ENCODE measurements at places on chromosomes 16 and 17.
A peak's percentile ranks its signal among the peaks of the same experiment; 100 is the strongest.

GRCh38 chr17:10750210-10750609 lies 20.4 kb upstream of the TMEM220 start:
- DNase-seq = no peak

DNA sequence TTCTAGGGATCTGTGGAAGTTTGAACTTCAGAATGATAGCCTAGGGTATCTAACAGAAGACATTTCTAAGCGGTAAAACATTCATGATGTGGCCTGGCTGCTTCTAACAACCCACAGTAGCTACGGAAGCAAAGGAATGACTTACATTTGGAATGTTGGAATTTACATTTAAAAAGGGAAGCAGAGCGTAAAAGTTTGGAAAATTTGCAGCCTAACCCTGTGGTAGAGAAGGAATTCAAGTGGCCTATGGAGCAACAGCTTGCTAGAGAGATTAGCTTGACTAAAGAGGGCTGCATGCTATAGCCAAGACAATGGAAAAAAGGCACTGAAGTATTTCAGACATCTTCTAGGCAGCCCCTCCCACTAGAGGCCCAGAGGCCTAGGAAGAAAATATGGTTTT lies 50.1 kb downstream of the HNF1B start:
- DNase-seq = no peak

- no peak for DNase-seq
Observed at GRCh38 chr17:27217631-27218030, 76.3 kb upstream of the WSB1 start.

GRCh38 chr16:56227936-56228335 lies 36.6 kb downstream of the GNAO1 start:
- DNase-seq = no peak

GRCh38 chr16:30005341-30006094 lies 5.3 kb downstream of the DOC2A start:
- peak; percentile 57 for DNase-seq

GRCh38 chr17:48555258-48556228 lies 10.6 kb upstream of the HOXB2 start:
- DNase-seq = no peak

GRCh38 chr17:40558890-40559563 lies 6.2 kb downstream of the CCR7 start:
- DNase-seq = no peak

GRCh38 chr17:78680436-78680835 lies 101.6 kb downstream of the CYTH1 start:
- DNase-seq = no peak

GRCh38 chr17:16129441-16130205 lies 85.7 kb downstream of the NCOR1 start:
- DNase-seq = no peak

- DNase-seq = peak; percentile 11
Observed at GRCh38 chr17:68993112-68993511, 37.9 kb upstream of the ABCA8 start.
